ENCODE measurements at places on chromosomes 3 and 15.

GRCh38 chr15:49423021-49423420 is at the start of gene FGF7:
FGF7 (plus strand) TSS chr15:49423242; CDS start chr15:49424298, 1,056 bp downstream.
- DNase-seq, result no peak

DNA sequence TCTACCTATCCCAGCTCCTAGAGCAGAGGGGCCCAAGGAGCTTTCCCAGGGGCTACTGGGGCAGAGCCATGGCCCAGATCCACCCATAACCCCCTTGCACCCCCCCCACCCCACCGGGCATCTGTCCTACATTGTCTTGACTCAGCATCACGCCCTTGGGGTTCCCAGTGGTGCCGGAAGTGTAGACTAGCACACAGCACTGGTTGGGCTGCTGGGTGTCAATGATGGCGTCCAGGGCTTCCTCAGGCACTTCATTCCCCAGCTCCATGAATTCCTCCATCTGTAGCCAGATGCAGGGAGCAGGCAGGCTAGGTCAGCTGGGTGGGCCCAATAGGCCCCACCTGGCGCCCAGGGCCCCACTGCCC is 33.2 kb downstream of the IDH3A start:
- DNase-seq, result no peak

DNA sequence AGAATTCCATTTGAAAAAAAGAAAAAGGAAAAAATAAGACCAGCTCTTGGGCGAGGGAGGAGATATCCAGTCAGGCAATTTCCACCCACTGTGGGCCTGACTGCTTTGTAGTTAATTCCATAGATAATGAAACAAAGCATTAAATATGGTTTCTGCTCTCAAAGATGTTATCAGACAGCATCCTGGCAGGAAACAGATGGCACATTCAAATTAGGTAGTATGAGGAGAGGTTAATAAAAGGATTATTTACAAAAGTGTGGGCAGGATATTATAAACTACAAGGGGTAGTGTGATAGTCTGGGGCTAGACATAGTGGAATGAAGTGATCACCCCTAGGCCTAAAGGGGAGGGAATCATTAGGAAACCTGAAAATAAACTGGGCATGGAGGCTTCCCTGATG is 193.2 kb downstream of the CLSTN2 start:
- DNase-seq, result no peak

DNA sequence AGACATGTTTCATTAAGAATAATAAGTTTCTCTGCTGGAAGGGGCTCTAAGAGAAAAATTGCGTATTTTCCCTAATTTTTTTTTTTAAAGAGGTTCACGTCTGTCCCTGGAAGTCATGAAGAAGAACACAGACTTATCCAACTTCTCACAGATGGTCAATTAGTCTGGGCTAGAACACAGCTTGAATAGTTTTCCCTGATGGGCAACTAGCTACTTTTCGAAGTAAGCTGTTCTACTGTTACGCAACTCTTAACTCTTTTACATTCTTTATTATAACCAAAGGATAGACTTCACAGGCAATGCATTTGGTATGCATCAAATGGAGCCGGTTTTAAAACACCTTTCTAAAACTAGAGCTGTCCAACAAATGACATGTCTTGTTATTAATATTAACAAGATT is 144.2 kb upstream of the TNIK start:
- DNase-seq, result no peak

- DNase-seq, result no peak
These were observed 29.6 kb downstream of the LRRFIP2 start for GRCh38 chr3:37144806-37145205.
